ENCODE measurements at places on chromosomes 4 and X.

DNA sequence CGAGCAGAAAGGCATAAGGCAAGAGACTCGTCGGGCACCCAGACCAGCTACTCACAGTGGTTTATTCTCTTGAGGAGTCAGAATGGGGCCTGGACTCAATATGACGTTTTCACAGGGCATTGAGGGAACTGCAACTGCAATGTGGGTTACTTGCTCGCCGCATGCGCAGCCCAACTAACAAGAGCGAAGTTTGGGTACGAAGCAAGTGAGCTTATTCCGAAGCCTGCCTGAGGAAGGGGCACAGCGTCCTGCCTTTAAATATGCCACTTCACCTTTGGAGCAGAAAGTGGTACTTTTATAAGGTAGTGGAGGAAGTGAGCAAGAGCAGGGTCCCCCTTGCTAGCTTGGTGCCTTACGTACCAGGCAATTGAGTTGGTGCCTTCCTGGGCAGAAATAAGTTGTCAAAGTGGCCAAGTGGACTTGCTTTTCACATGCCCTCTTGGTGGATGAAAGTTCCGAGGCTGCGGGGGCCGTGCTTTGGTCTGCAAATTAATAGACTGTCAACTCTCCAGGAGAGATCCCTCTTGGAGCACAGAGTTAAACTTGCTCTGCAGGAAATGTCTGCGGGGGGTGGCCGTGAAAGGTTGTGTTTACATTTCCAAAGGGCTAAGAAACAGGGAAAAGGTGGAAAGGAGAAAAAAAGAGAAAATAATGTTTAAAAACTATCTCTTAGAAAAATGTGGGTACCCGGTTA is 480.4 kb downstream of the TRIML1 start:
- DNase-seq, result no peak

DNA sequence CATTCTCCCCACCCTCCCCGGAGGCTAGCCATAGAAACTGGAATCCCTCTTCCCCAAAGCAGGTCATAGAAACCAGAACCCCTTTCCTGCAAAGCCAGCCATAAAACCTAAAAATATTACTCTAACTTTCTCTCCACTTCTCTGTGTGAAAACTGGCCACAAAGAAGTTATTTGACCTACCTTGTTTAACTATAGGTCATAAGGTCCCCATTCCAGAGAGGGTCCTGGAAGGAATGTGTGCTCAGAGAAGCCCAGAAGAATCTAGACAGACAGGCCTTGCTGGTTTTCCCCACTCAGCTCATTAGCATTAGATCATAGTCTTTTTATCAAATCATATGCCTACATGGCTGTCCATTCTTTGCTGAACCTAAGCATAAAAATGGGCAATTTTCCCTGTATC is 52.8 kb upstream of the TEX13A start:
- DNase-seq, result no peak

DNA sequence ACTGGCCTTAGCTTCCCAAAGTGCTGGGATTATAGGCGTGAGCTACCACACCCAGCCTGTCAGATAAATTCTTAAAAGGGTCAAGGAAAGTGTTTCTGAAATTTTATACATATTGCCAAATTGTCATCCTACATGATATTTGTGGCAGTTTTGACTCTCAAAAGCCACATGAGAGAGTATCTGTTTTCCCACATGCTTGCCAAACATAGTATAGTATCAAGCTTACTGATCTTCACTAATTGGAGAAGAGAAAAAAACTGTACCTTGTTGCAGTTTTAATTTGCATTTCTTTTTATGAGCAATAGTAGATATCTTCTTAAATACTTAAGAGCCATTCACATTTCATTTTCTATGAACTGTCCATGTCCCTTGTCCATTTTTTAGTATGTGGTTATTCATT is 83.6 kb downstream of the TET2 start:
- DNase-seq, result no peak

DNA sequence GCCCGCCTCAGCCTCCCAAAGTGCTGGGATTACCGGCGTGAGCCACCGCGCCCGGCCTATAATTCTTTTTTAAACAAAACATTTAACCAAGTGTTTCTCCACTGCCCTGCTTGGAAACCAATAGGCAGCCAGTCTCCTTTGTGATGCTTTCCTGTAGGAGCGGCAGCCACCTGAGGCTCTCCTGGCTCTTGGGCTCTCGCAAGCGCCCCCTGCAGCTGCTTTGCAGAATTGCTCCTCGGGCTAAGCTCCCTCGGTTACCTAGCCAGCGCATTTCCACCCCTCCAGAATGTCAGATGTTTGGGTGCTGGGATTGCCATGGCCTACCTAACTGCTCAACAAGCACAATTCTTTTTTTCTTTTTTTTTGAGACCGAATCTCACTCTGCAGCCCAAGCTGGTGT is 7.7 kb downstream of the S100P start:
- no peak for DNase-seq

DNA sequence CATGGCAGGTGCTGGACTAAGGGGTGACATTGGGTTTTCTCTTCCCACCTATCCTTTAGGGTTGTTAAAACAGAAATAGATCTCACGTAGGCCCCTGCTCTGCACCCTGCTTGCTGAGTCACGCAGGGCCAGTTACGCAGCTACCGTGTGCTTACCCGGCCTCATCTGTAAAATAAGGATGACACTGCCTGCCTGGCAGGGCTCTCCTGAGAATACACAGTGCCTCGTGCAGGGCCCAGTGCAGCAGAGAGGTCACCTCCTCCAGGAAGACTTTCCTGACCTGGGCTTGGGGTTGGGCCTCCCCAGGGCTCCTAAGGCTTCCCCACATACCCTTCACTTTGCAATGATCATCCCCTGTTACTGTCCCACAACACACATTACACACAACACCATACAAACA is 33.6 kb upstream of the JAKMIP1 start:
- DNase-seq, result no peak

GRCh38 chr4:43316813-43317212 is 424.3 kb downstream of the GRXCR1 start:
- no peak for DNase-seq

GRCh38 chrX:102968216-102968615 is 31.1 kb downstream of the RAB40AL start:
- no peak for DNase-seq

DNA sequence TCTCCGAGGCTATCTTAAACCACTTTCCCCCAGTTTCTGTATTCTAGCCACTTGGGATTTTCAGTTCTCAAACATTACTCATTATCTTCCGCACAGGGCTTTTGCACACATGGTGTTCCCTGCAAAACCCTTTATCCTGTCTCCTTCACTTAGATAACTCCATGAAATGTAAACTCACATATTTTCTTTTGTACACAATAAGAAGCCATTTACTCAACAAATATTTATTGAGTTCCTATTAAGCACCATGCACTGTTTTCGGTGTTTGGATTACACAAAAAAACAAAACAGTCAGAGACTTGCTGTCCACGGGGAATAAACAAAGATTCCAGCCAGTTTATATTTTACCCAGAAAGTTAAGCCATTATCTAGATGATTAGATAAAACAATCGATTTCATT is 42.5 kb upstream of the UNC5C start:
- DNase-seq, result no peak

- DNase-seq, result no peak
Measured at GRCh38 chr4:140315019-140315418, 58.4 kb upstream of the SCOC start.

GRCh38 chrX:110021258-110022022 is 18.5 kb downstream of the TMEM164 start:
- no peak for DNase-seq

DNA sequence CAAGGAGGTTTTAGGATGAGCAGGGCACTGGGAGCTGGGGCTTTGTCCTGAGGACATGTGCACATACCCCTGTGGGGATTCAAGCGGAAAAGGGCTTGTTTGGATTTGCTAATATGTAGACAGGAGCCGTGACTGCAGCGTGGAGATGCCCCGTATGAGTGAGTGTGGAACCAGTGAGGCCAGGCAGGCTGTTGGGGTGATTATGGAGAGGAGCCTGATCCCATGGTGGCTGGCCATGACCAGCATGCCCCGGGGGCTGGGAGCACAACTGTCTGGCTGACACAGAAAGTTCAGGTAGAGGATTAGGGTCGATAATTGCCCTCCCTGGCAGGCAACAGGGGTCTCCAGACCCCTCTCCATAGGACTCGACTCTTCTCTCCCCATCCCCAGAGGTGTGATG is 68.8 kb upstream of the STX18 start:
- DNase-seq, result no peak

DNA sequence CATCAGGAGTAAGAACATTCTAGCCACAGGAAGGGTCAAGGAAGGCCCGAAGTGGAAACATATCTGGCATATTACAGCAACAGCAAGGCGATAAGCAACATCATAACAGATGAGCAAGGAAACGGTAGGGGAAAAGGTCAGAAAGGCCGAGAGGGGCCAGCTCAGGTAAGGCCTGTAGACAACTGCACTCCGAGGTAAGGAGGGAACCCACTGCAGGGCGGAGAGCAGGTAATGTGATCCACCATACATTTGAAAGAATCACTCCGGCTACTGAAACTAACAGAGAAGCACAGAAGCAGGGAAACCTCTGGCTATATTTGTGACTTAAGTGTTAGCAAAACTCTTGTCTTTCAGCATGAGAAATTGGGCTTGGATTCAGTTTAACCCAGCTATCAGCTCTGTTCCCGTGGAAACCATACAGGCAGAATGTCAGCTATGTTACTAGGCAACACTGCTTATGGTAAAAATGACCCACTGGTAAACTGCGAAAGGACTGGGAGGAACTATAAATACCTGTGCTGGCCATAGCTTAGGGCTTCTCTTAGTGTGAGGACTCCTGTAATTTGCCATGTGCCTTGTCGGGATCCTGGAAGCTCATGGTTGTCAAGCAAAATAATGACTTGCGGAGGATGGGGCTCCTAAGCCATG is 31.0 kb downstream of the FRYL start:
- no peak for DNase-seq

GRCh38 chr4:167826281-167826680 is 266.1 kb upstream of the ANXA10 start:
- peak; percentile 53 for DNase-seq

DNA sequence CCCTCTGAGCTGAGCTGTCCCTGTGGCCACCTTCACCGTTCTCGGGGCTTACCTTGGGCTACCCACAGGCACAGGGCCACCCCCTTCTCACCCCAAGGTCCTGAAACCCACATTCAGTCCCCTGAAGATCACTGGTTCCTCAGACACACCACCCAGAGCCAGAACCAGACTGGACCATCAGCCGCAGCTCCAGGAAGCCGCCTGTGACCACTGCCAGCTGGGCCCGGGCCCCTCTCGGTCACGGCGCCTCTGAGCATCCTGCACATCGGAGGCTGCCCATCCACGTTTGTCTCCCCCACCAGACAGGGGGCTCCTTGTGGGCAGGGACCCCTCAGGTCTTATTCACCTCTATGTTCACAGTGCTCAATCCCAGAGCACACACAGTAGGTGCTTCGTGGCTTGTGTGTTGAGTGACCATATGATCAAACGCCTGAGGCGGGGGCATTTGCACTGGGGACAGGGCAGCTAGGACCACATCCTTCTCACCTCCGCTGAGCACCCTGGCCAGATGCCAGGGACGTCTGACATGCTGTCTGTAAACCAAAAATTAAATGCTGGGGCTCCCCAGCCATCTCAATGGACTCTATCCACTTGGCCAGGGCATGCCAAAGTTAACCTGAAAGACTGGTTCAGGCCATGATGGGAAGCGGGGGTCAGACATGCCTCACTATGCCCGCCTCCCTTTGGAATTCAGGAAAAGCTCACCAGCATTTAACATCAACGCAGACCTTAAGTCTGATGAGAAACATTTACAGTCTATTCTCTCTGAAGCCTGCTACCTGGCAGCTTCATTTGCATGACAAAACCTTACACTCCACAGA is 109.4 kb upstream of the AFAP1 start:
- DNase-seq, result no peak

GRCh38 chrX:125205133-125205917 is 114.3 kb upstream of the TEX13C start:
- DNase-seq, result peak; percentile 42

DNA sequence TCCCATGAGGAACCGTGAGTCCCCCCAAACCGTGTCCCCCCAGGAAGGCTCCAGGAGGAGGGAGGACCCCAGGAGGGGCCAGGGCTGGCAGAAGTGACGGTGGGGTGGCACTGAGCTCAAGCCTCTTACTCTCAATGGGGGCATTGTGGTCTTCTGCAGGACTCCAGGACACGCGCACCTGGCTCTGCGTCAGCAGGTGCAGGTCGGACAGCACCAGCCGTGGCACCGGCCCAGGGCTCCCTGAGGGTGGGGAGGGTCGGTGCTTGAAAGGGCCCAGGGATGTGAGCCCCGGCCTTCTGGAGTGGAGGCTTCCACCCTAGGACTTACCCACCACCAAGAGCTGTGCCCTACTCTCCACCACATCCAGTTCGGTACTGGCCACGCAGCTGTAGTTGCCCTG is 18.3 kb downstream of the L1CAM start:
- no peak for DNase-seq

DNA sequence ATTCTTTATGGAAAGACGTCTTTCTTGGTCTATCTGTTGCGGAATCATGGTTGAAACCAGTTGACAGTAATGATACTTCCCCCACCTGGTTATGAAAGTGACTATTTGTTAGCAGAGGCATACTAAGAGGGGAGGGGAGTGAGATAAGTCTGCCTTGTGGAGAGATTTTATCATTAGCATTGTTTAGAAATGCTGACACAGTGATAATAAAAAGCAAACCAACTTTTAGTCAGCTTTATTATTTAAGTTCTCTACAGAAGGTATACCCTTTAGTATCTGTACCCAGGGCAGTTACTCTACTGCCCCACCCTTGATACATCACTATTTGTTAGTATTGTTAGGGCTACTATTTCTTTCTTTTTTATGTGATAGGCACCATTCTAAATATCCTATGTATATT is 26.9 kb upstream of the IL1RAPL2 start:
- no peak for DNase-seq

GRCh38 chr4:85842540-85842939 is 367.6 kb downstream of the ARHGAP24 start:
- no peak for DNase-seq

DNA sequence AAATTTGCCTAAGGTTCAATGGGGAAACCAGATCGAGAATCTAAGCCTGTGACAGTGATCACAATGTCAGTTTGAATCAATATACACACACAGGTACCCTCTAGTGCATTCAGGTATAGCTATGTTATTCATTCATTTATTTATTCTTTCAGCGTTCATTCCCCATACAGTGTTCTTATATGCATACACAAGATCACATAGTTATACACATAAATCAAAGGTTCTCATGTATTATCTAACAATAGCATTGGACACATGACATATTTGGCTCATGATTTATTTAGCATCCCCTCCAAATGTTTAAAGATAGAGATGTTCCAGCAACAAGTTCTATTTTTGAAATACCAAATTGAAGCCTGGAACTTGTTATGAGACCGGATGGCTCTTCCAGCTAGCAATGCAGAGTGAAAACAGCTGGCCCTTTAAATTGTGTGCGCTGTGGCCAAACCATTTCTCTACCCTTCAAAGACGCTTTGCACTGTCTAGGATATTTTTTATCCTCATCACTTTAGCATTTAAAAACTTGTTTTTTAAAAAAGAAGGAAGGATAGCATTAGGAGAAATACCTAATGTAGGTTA is 131.0 kb downstream of the ATXN3L start:
- DNase-seq, result no peak

DNA sequence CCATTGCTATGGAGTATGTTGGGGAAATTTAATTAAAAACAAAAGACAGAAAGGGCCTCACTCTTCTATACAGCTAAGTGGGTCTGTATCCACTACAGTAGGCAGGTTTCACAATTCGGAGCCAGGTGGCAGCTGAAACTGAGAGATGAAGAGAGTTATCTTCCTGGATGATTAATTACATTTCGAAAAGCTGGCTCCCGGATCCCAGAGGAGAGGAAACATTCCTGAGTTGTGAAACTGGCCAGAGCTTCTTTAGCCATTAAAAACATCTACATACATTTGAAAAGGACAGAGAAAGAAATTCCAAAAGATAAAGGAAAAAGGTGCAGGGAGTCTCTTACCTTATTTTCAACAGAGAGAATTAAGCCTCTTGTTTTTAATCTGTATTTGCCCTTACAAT is 15.5 kb upstream of the PDZD4 start:
- DNase-seq, result no peak
